ENCODE measurements at places on chromosomes 6 and 20.

- no peak for DNase-seq
Measured at GRCh38 chr6:36131511-36132245, 1.4 kb downstream of the MAPK13 start.

GRCh38 chr6:152146385-152146784 lies 338.9 kb downstream of the ESR1 start:
- DNase-seq, result no peak

GRCh38 chr6:43734294-43734665 lies 35.7 kb upstream of the VEGFA start:
- no peak for DNase-seq

DNA sequence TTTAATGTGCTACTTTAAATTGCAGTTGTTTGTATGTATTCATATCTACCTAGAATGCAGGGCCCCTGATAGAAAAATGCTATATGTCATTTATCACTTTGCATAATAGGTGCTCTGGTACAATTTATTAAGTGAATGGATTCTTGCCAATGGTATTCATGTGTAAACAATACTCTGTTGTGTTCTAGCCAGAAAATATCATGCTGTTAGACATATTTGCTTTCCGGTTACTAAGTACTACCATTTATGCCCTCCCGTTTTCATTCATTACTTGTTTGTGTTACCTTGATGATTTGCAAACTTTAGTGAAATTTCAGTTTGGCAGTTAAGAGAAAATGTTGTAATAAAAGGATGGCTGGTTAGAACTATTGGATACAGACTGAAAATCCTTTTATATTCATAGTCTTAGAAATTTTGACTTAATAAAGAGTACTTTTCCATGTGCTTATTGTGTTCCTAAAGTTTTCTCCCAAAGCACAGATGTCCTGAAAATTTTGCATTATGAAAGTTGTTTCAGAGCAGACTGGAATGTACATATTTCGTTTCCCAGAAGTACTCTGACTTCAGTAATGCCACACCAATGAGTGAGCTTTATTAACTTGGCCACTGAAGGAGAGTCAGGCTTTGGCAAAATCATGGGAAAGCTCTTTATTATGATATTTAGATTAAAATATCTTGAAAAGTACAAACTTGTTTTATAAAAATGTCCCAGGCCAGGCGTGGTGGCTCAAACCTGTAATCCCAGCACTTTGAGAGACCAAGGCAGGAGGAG lies 31.5 kb downstream of the RPF2 start:
- no peak for DNase-seq

DNA sequence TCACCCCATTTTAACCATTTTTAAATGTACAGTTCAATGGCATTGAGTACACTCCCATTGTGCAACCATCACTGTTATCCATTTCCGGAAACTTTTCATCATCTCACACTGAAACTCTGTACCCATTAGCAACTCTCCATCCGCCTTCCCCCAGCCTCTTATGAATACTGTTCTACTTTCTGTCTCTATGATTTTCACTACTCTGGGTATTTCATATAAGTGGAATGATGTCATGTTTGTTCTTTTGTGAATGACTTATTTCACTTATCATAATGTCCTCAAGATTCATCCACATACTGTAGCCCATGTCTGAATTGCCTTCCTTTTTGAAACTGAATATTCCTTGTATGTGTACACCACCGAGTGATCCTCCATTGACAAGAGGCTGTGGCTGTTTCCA lies 92.9 kb upstream of the TOX2 start:
- no peak for DNase-seq
